ENCODE measurements at places on chromosomes 7 and 10. TPM values are rescaled to one million over a fixed set of nuclear protein-coding genes. Genes with fewer than 3 reads are reported as not detected.

Gene GIMAP1
- 75.4 TPM for polyA plus RNA-seq

Gene C10orf143
- 36.5 TPM for polyA plus RNA-seq

Gene CPN1
- polyA plus RNA-seq, result not detected

Gene DNAJB6
- polyA plus RNA-seq, result 130 TPM

Gene PRSS37
- not detected for polyA plus RNA-seq

Gene WDR37
- polyA plus RNA-seq, result 16.9 TPM

DNA sequence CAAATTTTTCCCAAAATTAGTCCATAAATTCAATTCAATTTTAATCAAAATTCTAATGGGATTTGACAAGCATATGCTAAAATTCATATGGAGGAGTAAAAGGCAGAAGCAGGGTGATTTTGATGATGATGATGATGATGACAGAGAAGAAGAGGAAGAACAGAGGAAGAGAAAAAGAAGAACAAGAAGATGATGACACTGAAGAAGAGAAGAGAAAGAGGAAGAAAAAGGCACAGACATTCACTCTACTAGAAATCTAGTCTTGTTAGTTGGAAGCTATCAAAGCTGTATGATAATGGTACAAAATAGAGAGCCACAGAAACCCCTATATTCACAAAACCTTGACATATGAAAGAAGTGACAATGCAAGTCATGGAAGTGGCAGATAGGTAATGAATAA, 157.9 kb downstream of the ELMO1 start:
- no peak for DNase-seq

DNA sequence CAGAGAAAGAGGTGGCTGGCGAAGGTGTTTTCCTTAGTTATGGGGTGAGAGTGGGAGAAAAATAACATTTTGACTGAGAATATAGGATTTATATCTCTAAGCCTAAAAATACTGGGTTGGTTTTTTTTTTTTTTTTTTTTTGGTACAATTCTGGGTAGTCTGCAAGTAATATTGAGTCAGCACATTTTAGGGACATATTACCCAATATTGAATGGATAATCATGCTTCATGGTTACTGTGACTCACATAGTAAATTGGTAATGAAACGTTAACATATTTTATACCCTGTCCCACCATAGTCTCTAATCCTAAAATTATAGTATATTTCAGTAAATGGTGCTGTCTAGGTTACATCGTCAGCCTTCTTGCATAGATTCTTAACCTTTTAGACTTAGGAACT, 91.4 kb downstream of the TPST1 start:
- DNase-seq, result no peak

GRCh38 chr7:127678947-127679346, 27.0 kb downstream of the SND1 start:
- DNase-seq, result no peak

DNA sequence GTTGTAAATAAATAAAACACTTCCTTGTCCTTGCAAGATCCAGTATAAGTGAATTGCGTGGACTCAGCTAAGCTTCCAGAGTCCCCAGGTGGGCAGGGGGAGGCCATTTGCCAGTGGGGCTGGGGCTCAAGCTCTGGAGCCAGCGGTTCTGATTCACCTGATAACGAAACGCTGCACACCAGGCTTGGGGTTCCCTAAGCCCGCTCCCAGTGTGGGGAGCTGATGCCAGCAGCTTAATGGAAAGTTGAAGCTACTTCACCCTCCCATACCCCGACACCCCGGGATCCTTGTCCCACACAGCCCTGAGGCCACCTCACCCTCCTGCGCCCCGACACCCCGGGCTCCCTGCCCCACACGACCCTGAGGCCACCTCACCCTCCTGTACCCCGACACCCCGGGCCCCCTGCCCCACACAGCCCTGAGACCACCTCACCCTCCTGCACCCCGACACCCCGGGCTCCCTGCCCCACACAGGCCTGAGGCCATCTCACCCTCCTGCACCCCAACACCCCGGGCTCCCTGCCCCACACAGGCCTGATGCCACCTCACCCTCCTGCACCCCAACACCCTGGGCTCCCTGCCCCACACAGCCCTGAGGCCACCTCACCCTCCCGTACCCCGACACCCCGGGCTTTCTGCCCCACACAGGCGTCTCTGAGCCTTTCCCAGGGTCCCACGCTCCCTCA, 30.8 kb downstream of the FKBP6 start:
- no peak for DNase-seq

DNA sequence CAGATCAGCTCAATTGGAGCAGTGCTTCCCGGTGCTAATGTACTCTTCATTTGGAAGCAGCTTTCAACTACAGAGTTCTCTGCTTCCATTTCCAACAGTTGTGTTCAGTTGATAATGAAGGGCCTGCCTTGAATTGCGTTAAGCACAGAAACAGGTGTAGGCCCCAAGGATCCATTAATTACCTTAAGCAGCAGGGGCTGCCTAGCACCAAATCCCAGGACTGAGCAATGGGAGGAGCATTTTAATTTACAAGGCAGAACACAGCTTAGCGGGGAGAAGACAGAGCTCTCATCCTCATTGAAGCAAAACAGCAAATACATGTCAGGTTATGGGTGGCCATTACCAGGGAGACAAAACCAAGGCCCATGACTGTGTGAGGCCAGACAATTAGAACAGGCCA, 349.6 kb downstream of the TFEC start:
- DNase-seq, result no peak
